Cortex of kidney (tissue), 1 donor: ENCODE measurements at places on chromosomes 4 and X.

- no peak for DNase-seq
These were observed 106.7 kb downstream of the WWC2 start for GRCh38 chr4:183205709-183206108.

DNA sequence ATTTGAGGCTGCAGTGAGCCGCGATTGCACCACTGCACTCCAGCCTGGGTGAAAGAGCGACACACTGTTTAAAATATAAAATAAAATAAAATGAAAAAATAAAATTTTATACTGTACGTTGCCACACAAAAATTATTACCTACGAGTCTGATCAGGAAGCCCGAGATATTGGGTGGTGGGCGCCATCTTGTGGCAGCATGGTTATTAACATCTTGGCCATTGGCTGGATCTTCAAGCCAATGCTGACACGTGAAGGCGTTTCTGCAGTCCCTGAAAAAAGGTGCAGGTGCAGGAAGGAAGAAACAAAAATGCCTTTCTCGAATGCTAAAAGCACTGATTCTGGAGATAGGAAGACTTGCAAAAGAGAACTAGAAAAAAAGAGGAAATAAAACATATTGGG lies 4.9 kb upstream of the TLR8 start:
- no peak for DNase-seq

DNA sequence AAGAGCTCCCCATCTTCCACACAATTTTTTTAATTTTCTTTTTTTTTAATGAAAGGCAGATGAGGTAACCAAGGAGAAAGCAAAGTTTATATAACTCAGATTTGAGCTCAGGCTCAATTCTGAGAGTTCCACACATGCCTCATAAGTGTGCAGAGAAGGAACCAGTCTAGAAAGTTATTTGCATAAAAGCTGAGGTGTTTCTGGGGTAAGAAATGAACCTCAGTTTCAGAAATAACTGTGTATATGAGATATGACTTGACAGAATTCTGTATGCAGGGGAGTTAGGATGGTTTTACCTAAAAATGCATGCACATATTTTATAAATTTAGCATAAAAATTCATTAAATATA lies 51.3 kb downstream of the DTHD1 start:
- DNase-seq: no peak

DNA sequence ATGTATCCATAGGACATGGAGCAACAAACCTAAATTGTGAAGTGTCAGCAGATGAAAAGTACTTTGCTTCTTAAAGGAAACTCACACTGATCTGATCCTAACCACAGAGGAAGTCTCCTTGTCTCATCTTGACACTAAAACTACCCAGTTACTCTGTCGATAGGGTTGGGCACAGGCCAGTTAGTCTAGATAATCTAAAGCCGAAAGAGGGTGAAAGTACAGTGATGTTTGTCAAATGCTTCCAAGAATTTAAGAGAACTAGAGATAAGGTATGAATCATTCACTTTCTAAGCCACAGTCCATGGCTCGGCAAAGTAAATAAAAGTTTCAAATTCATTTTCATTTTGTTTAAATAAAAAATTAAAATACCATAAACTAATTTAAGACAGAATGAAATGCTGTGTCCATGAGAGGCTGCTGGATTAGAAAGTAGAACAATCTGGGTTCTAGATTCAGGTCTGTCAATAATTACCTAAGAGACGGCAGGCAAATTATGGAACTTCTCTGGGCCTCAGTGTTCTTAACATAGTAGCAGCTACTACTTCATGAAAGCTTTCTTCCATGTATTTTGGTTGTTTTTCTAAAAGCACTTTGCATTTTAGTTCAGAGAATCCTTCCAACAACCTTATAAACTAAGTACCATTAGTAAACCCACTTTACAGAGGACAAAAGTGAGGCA lies 176.7 kb downstream of the LDB2 start:
- DNase-seq: no peak

DNA sequence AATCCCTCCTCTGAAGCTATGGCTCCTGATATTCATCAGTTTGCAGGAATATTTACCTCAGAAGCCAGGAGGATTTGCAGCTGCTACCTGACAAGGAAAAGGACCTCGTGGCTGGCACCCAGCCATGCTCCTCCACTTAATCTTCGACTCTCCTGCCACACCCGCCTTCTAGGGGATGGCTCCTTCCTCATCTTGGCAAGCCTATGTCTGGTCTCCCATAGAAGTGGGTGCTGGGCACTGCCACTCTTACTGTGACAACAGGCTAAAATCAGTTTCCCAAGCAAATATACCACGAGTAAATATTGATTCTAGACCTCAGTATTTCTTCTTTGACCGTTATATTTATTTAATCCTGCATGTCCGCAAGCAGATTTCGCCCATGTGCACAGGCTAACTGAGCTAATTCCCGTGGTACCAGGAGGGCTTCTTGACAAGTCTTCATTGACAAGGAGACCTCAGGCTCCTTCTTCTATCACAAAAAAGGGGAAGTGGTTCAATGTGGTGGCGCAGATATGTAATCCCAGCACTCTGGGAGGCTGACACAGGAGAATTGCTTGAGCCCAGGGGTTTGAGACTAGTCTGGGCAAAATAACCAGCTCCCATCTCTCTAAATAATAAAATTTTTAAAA lies 52.6 kb upstream of the DCTD start:
- no peak for DNase-seq

GRCh38 chr4:6226506-6226905 lies 26.2 kb upstream of the JAKMIP1 start:
- no peak for DNase-seq

- no peak for DNase-seq
These were observed 33.9 kb upstream of the AFAP1 start for GRCh38 chr4:7973545-7973981.

- no peak for DNase-seq
These were observed 106.5 kb downstream of the TNIP2 start for GRCh38 chr4:2649604-2650114.

GRCh38 chrX:105495376-105495775 lies 274.9 kb upstream of the TEX13A start:
- no peak for DNase-seq

- DNase-seq: no peak
These were observed 46.7 kb downstream of the DDX53 start for GRCh38 chrX:23046443-23046842.

DNA sequence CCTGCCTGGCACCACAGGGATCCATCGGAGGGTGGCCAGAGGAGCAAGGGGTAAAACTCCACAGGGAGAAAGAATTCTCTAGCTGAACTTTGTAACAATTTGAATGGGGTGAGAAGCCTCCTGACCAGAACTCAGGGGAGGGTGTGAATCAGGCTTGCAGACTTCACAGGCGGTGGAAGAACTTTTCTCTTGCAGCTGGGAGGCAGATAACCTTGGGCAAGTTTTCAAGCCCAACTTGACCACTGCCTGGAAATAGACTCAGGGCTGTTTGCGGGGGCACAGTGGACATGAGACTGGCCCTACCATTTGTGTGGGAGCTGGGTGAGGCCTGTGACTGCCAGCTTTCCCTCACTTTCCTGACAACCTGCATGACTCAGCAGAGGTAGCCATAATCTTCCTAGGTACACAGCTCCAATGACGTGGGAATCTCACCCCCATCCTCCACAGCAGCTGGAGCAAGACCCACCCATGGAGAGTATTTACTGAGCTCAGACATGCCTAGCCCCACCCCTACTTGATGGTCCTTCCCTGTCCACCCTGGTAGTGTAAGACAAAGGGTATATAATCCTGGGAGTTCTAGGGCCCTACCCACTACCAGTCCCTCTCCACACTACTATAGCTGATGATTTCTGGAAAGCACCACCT lies 210.0 kb upstream of the AGTR2 start:
- no peak for DNase-seq

DNA sequence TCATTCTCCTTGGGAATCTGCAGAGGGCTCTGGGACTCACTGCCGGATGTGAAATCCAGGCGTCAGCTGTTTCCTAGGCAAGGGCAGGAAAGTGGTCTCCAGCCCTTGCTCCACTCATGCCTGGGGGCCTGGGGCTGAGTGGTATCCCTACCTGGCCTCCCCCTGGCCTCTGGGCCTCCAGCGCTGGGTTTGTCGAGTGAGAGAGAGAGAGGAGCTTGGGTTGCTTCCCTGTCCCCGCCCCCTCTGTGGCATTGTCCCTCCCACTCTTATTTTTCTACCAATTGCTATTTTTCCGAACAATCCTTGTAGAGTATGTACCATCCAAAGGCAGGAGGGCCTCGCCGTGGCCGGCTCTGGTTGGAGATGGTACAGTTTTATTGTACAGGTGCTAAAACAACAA lies 53.1 kb downstream of the ELF4 start:
- no peak for DNase-seq

- DNase-seq: no peak
These were observed 241.8 kb downstream of the GRIA3 start for GRCh38 chrX:123425904-123426303.

- DNase-seq: no peak
These were observed 173.9 kb upstream of the KLF3 start for GRCh38 chr4:38489924-38490639.

DNA sequence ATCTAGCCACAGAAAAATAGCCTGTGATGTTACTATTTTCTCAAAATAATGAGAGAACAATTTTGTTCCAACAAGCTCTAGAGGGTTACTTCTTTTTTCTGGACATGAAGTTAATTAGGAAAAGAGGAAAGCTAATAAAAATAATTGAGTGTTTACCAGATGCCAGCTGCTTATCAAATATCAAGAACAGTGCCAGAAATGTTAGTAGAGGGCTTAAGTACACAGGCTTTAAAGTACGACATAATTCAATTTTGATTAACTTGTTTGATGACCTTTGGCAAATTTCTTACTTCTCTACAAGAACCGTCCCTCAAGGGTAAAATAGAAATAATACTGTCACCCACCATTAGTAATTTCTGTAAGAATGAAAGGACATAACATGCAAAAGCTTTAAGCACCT lies 977.0 kb downstream of the FSTL5 start:
- no peak for DNase-seq

- DNase-seq: no peak
These were observed 173.7 kb downstream of the RPA4 start for GRCh38 chrX:97057349-97057909.

DNA sequence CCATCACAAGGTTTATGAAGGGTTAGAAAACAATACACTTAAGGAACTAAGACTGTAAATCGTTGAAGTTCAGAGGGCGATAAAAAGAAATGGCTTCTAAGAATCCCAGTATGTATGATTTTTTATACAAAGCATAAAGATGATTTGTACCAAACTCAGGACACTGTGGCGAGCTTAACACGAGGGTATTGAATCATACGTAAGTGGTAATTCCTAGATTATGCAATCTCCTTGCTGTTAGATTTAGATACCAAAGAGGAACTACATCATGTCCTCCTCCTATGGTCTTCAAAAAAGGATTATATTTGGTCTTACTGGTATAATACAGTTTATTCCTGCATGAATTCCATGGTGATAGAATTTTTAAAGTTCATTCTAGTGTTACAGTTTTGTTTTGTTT lies 23.9 kb downstream of the NFKB1 start:
- DNase-seq: no peak

- DNase-seq: no peak
These were observed 570.7 kb downstream of the BCOR start for GRCh38 chrX:39527025-39527424.

GRCh38 chr4:101807351-101807750 lies 16.8 kb downstream of the BANK1 start:
- DNase-seq: no peak

DNA sequence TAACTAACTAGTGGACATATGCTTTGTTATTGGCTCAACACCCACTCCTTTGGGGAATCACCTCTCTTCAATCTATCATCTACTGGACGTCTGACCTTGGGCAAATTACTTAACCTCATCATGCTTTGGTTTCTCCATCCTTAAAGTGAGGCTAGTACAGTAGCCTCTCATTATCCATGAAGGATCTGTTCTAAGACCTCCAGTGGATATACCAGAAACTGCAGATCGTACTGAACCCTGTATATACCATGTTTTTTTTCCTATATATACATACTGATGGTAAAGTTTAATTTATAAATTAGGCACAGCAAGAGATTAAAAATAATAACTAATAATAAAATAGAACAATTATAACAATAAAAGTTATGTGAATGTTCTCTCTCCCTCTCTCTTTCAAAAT lies 56.2 kb downstream of the HMGB3 start:
- no peak for DNase-seq

GRCh38 chrX:44235534-44235933 lies 107.9 kb downstream of the EFHC2 start:
- DNase-seq: no peak
